Suprapubic skin (tissue), 4 donors: ENCODE measurements at places on chromosomes 12 and 14. TPM values are rescaled to one million over a fixed set of nuclear protein-coding genes. Genes with fewer than 3 reads are reported as not detected.

DPY19L2 gene
- 2.1 TPM for total RNA-seq

PPP1R1A gene
- total RNA-seq = 3.5 TPM

KLHL33 gene
- not detected for total RNA-seq

RHEBL1 gene
- 1.1 TPM for total RNA-seq

C12orf60 gene
- not detected for total RNA-seq

CELA1 gene
- not detected for total RNA-seq

RNASE7 gene
- 44.4 TPM for total RNA-seq

TBX3 gene
- total RNA-seq = 26.0 TPM

DNA sequence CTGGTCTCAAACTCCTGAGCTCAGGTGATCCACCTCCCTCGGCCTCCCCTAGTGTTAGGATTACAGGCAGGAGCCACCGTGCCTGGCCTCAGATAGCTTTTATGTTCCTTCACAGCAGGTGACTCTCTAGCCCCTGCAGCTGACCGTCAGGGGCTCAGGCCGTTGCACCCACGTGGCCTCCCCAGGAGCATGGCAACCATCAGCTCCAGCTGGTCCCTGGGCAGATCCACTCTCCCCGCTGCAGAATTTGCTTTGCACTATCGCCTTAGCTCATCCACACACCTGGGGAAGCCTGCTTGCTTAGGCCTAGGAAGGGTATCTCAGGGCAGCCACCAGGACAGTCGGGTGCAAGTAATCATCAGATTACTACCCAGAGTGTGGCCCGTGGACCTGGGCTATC lies 62.6 kb downstream of the TSPAN9 start:
- no peak for DNase-seq

- no peak for DNase-seq
Observed at GRCh38 chr14:50340963-50341362, 28.8 kb downstream of the DMAC2L start.

DNA sequence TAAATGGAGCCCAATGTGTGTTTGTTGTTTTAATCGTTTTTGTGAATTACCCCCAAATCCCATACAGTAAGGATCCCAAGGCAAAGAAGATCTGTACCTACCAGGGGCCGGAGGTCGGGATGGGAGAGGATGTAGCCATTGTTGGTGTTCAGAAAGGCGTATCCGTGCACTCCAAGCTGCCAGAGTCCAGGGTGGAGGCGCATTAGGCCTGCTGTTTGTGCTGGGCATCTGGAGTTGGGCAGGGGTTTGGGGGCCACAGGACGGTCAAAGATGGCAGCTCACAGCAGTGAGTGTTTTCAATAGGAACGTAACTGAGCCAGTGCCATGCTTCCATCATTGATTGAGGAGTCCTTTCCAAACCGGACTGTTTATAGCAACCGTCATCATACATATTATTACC lies 40.2 kb downstream of the CACNA2D4 start:
- DNase-seq = no peak

GRCh38 chr12:112907415-112908157 lies 824 bp downstream of the OAS1 start:
- DNase-seq = no peak

DNA sequence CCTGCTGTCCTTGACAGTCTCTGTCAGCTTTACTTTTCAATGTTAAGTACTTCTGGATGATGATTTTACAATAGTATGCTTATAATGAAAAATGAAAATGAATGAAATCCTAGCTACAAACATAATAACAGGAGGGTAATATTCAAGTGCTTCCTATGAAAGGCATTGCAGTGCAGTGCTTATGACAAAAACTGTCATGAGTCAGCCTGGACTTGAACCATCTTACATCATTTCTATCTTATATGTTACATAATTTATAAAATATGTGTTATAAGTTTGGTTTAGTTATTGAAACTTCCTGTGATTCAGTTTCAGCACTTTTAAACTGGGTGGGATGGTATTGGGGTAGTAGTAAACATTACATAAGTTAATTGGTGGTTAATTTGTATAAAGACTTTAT lies 451.7 kb downstream of the TMEM117 start:
- no peak for DNase-seq

DNA sequence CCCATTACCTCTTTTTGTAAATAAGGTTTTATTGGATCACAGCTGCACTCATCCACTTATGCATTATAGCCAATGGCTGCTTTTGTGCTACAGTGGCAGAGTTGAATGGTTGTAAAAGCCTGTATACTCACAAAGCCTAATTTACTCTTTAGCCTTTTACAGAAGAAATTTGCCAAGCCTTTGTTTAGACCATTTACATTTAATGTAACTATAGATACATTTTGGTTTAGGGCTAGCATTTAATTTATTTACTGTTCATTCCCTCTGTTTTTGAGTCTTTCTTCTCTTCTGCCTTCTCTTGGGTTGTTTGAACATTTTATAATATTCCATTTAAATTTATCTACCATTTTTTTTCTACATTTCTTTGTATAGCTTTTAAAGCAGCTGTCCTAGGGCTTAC lies 217.1 kb upstream of the AMIGO2 start:
- DNase-seq = no peak

- no peak for DNase-seq
Observed at GRCh38 chr12:77433799-77434198, 368.4 kb upstream of the E2F7 start.

DNA sequence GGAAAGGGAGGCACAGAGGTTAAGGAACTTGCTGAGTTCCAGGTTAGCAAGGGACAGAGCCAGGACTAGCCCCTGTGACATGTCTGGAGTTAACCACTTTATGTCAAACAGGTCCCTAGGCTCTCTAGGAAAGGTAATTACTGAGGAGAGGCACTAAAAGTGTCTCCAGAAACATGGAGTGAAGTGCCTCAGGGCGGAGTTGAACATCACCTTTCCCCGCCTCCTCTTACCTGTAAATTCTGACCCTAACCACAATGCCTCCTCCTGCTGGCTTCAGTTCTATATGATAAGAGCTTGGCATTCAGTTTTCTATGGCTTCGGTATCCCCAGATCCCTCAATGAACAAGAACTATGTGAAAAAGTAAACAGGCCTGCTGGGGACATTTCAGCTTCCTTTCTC lies 18.1 kb downstream of the RPH3A start:
- DNase-seq = no peak

GRCh38 chr14:84591827-84592445 lies 938.0 kb upstream of the FLRT2 start:
- DNase-seq = no peak

DNA sequence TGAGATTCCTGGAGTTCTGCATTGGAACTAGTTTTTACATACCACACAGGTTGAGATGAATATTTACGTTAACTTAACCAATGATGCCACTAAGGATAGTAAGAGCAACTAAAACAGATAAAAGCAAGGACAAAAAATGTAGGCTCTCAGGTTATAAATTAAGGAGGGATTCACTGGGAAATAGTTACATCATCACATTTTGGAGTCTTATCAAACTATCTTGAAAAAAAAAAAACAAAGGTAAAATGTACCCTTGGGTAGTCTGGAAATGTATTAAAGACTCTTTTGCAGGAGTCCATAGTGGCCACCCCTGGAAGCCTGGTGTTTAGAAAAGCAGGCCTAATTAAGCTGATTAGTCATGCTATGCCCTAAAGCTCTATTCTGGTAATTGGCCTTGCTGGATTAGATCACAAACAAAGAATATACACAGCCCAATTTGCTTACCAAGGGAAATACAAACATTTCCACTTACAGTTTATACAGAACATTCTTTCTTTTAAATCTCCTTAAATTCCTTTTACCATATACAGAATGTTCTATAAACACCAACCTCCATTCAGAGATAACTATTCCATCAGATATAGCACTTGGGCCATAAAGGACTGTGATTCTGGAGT lies 39.3 kb downstream of the SLC25A47 start:
- DNase-seq = no peak

- no peak for DNase-seq
Observed at GRCh38 chr14:68519671-68520187, 273.1 kb downstream of the ZFP36L1 start.

DNA sequence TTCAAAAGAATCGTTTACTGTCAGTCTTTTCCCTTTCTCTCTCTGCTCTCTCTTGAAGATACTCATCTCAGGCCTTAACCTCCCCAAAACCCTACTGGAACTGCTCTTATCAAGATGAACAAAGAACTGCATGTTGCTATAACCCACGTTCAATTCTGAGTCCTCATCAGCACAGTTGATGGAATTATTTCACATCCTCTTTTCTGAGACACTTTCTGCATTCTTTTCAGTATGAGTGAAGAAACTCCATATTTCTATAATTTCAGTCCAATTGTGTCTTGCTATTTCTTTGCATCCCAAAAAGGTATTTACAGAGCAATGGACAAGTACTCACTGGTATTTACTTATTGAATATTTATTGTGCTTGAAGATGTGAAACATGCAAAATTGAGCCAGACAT lies 160.1 kb upstream of the CPNE8 start:
- no peak for DNase-seq

GRCh38 chr14:100438678-100439592 lies 115.8 kb downstream of the SLC25A47 start:
- no peak for DNase-seq

DNA sequence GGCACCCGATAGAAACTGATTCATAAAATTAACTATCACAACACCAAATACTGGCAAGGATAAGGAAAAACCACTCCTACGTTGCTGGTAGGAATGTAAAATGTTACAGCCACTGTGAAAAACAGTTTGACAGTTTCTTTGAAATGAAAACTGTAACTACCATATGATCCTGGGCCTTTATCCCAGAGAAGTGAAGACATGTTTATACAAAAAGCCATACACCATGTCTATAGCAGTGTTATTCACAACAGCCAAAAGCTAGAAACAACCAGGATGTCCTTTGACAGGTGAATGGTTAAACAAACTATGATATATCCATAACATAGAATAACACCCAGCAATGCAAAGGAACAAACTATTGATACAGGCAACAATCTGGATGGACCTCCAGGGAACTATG lies 3.7 kb upstream of the C14orf132 start:
- DNase-seq = no peak

- no peak for DNase-seq
Observed at GRCh38 chr14:75392686-75393641, 34.9 kb upstream of the JDP2 start.

GRCh38 chr12:109770104-109770860 lies 56.7 kb downstream of the FAM222A start:
- DNase-seq = peak; percentile 65

DNA sequence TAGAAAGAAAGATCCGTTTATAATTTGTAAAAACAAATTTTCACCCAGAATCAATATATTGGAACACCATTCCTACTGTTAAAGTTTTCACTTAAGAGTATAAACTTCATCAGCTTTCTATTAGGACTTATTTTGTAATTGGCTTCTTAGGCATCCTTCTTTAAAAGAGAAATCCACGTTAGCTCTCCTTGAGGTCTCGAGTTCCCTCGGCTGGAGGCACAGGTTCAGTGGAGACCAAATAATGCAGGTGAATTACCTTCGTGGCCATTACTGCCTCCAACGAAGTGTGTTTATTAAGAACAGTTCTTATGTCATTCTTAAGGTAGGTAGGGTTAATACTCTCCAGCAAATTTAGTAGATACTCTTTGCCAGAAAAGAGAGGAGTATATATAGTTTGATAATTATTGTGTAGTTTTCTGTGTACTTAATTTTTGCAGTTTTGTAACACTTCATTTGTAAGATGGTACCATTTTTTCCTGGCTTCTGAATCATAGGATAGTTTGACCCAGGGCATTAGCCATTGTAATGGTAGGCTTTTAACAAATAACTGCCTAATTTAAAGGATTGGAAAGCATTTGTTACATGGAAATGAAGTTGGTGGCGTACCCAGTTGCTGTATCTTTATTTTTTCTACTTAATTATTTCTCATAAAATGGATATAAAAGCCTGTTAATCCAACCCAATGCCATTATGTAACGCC lies 2.2 kb downstream of the CALM1 start:
- no peak for DNase-seq

DNA sequence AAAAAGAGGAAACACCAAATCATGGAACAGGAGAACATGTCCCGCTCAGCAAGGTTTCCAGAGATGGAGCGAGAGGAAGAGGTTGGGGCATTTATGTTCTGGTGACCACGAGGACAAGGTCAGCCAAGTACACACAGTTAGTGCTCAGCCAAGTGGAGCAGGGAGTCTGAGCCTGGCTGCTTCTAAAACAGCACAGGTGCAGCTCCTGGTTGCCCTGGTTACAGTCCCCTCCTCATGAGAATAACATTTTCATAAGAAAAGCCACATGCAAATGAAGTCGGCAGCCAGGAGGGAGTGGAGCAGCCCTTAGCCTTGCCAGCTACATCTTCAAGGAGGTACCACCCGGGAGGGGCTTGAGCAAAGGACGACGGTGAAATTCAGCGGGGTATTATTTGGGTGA lies 81.8 kb downstream of the NOS1 start:
- DNase-seq = no peak

DNA sequence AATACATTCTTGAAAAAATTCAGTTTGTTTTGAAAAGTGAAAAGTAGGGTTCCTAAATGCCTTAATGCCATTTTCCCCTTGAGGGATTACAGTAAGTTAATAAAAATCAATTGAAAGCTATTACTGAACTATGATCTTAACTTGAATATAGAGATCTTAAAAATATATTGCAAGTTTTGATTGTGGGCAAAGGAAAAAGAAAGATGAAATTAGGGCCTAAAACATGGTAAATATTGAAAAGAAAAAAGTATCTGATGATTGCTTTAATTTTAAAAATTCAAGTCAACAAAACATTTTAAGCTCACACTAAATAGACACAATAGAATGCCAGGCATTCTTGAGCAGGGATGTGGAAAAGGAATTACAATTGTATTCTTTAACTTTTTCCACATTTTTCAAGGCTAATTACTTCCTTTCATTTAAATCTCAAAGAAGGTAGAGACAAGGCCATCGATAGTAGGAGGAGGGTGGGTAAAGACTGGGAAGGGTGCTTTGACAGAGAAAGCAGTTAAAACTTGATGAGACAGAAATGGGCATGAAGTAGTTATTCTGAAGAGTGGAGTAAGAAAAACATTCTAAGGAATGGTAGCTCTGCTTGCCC lies 294.4 kb downstream of the NELL2 start:
- no peak for DNase-seq

DNA sequence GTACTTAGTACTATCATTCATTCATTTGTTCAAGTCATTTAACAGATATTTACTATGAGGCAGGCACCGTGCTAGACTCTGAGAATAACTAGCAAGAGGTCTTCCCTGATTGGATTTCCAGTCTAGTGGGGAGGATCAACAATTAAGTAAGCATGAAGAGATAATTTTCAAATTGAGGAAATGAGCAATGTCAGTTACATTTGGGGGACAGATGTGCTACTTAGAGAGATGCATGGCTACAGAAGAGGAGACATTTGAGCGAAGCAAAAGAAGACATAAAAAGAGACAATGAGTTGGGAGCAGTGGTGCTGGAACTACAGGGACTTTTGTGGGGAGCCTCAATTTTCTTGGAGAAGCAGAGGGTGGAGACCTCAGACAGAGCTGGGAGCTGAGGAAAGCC lies 7.7 kb downstream of the KCNA5 start:
- no peak for DNase-seq
